Activated CD8-positive, alpha-beta T cell treated with anti-CD3 and anti-CD28 coated beads for 36 hours (primary cell): ENCODE measurements at places on chromosomes 1 and 21. TPM values are rescaled to one million over a fixed set of nuclear protein-coding genes. Genes with fewer than 3 reads are reported as not detected.

DNA sequence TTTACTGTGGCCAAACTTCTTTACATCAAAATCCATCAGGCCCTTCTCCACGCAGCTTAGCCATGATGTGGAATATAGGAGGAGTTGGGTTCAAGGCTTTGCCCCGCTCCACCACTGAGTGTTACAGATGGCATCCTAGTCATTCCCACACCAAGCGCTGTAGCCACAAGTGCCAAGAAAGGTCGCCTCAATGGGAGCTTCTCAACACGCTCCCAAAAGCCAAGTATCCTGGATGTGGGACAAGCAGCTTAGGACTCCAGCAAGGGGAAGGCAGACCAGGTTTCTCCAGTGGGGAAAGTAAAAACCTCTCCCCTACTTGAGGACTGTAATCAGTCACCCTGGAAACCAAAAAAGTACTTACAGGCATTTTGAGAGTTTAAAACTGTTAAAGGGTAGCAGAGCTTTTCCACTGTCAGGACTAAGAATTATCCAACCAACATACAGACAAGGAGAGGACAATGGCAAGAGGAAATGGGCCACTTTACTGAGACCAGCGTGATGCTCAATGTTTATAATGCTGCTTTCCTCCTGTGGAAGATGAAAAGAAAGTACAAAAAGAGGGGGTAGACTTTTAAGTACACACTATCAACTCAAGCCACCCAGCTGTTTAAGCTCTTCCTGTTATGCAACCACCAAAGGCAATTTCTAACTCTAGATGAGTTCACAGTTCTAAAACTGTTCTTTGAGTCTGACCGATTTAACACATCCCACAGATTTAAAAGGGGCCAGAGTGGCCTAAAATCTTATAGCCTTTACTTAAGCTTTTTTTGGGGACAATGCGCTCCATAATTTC, 120.7 kb upstream of the KRTAP19-8 start:
- H3K27ac ChIP-seq, result peak overlapping the region; percentile 70
- no peak for DNase-seq
- H3K36me3 ChIP-seq, result peaks cover 49% of the 10 kb centered on the region
- H3K4me3 ChIP-seq, result peak overlapping the region; percentile 25
- no peaks in the 10 kb centered on the region for H3K27me3 ChIP-seq

GRCh38 chr1:224499204-224499603, 64.6 kb upstream of the WDR26 start:
- no peaks in the 10 kb centered on the region for H3K36me3 ChIP-seq
- peak overlapping the region; percentile 25 for H3K27ac ChIP-seq
- no peak for DNase-seq
- peaks cover 56% of the 10 kb centered on the region for H3K4me1 ChIP-seq

BROX gene
- 32.8 TPM for total RNA-seq

DNA sequence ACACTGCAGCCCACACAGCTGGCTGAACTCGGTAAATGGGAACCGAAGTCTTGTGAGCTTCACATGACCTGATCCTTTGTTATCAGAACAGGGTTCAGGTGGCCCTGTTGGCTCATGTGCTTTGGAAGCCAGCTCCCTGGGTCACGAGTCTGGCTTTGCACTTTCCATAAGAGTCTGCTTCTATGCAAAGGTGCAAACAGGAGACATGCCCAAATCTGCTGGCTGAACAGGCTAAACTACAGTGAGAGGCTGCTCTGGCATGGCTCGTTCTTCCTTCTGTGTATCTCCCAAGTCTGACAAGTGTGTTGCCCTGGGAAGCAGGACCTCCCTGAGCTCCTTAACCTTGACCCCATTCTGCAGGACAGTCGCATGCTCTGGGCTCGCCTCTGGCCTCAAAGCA, 549.6 kb downstream of the KIF26B start:
- no peak overlapping the region for H3K27ac ChIP-seq
- DNase-seq, result no peak
- H3K36me3 ChIP-seq, result no peaks in the 10 kb centered on the region
- H3K4me3 ChIP-seq, result no peak overlapping the region

SLC22A15 gene
- 0.07 TPM for total RNA-seq

PTGS2 gene
- 0.09 TPM for total RNA-seq

DNA sequence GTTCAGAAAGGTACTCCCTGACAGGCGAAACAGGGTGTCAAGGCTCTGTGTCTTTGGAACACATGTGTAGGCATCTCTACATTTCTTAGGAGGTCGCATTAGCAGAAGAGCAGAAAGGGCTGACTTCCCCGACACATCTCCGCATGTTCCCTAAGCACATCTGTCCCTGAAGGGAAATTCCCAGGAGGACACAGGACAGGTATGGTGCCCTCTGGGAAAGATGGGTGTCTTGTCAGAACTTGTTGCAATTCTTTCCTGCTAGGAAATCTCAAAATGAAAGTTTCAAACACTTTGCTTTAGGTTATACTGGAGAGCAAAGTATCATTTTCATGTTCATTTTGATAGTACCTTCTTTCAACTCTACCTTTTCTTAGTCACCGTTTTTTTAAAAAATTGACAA, 2.0 kb downstream of the DSCAM start:
- DNase-seq, result no peak
- H3K36me3 ChIP-seq, result no peaks in the 10 kb centered on the region
- H3K4me3 ChIP-seq, result no peak overlapping the region
- H3K27me3 ChIP-seq, result peaks cover 43% of the 10 kb centered on the region
- H3K27ac ChIP-seq, result no peak overlapping the region
